ENCODE measurements at places on chromosomes 1 and 21.

GRCh38 chr1:13830170-13830569 is 130.2 kb downstream of the PRDM2 start:
- no peaks in the 10 kb centered on the region for H3K4me1 ChIP-seq
- H3K4me3 ChIP-seq: no peak overlapping the region
- no peak for DNase-seq
- no peak overlapping the region for H3K27ac ChIP-seq
- H3K36me3 ChIP-seq: no peaks in the 10 kb centered on the region

DNA sequence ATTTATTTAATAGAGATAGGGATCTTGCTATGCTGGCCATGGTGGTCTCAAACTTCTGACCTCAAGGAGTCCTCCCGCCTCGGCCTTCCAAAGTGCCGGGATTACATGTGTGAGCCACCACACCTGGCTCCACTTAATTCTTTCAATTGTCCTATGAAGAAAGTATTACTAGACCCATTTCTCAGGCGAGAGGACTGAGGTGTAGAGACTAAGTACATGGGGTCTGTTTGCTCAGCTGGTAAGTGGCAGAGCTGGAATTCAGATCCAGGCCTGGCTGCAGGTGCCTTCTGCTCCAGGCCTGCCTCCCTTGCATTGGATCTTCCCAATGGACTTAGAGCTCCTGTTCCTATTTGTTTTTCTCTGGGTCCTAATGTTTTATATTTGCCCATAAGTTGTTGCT is 55.5 kb downstream of the HTR6 start:
- H3K27me3 ChIP-seq: no peaks in the 10 kb centered on the region
- H3K36me3 ChIP-seq: peaks cover 2% of the 10 kb centered on the region
- H3K4me1 ChIP-seq: peaks cover 4% of the 10 kb centered on the region
- no peak overlapping the region for H3K27ac ChIP-seq
- H3K4me3 ChIP-seq: no peak overlapping the region

GRCh38 chr1:24727501-24728216 is 17.6 kb upstream of the CLIC4 start:
- H3K27ac ChIP-seq: no peak overlapping the region
- no peak overlapping the region for H3K4me3 ChIP-seq
- DNase-seq: peak; percentile 15
- peaks cover 2% of the 10 kb centered on the region for H3K27me3 ChIP-seq
- peaks cover 10% of the 10 kb centered on the region for H3K4me1 ChIP-seq

DNA sequence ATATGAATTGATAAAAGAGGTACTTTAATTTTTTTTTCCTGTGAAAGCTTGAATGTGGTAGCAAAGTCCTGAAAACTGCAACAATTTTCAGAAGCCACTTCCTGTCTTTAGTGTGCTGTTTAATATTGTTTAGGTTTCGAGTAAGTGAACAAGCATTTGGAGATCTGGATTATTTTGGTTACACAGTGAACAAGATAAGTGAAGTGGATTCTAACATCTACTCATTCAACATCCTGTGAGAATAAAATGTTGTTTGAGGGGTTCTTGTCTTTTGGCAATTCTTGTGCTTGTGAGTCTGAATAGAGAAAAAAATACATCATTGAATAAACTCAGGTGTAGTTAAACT is 35.2 kb upstream of the PLA2G4A start:
- no peak overlapping the region for H3K4me3 ChIP-seq
- no peaks in the 10 kb centered on the region for H3K36me3 ChIP-seq
- no peak overlapping the region for H3K27ac ChIP-seq
- DNase-seq: no peak

GRCh38 chr1:89994231-89994804 is 592 bp upstream of the ZNF326 start:
- H3K36me3 ChIP-seq: peaks cover 13% of the 10 kb centered on the region
- peaks cover 37% of the 10 kb centered on the region for H3K4me1 ChIP-seq
- no peak for DNase-seq
- peaks cover 2% of the 10 kb centered on the region for H3K27me3 ChIP-seq

DNA sequence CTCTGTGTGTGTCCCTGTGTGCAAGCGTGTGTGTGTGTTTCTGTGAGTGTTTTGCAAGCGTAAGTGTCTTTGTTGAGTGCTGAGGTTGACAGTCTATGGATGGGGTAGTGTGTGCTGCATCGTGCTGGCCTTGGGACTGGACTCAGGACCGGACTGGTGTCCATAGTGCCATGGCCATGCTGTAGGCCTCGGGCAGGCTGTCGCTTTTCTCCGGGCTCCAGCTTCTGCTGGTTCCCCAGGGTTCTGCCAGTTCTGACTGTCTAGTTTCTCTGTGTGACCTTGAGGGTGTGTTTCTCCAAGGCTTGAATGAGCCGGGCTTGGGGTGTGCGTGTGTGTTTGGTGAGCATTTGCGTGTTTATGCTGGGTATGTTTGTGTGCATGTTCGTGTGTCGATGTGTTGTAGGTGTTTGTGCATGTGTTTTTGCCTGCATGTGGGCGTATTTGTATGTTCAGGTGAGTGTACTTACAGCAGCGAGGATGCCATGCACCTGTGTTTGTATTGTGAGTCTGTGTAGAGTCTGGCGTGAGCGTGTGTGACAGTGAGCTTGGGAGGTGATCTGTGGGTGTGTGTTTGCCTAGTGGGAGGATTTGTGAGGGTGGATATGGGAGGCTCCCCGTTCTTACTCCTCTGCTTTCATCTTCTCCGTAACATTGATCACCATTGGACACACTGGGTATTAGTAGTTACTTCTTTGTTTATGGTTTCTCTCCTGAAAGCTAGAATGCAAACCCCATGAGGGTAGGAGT is 51.7 kb upstream of the POU3F1 start:
- peaks cover 14% of the 10 kb centered on the region for H3K27me3 ChIP-seq
- H3K27ac ChIP-seq: no peak overlapping the region
- H3K36me3 ChIP-seq: no peaks in the 10 kb centered on the region
- H3K4me1 ChIP-seq: no peaks in the 10 kb centered on the region
- no peak overlapping the region for H3K4me3 ChIP-seq
- DNase-seq: no peak

DNA sequence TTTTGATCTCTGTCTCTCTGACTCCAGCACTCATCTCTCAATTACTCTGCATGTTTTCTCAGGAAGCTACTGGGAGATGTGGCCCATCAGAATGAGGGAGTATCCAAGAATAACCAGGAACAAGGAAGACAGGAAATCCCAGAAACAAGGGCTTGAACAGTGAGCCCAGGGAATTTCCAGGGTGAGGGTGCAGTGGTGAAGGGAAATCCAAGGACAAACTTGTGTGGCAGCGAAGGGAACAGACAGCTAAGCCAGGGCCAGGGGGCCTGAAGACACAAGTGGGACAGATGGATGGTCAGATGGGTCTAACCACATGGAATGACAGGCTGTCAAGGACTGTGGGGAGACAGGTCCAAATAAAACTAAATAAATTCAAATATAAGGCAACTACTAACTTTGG is 121.8 kb upstream of the ERRFI1 start:
- no peak for DNase-seq
- H3K27ac ChIP-seq: no peak overlapping the region
- no peaks in the 10 kb centered on the region for H3K27me3 ChIP-seq
- H3K4me1 ChIP-seq: peaks cover 50% of the 10 kb centered on the region

DNA sequence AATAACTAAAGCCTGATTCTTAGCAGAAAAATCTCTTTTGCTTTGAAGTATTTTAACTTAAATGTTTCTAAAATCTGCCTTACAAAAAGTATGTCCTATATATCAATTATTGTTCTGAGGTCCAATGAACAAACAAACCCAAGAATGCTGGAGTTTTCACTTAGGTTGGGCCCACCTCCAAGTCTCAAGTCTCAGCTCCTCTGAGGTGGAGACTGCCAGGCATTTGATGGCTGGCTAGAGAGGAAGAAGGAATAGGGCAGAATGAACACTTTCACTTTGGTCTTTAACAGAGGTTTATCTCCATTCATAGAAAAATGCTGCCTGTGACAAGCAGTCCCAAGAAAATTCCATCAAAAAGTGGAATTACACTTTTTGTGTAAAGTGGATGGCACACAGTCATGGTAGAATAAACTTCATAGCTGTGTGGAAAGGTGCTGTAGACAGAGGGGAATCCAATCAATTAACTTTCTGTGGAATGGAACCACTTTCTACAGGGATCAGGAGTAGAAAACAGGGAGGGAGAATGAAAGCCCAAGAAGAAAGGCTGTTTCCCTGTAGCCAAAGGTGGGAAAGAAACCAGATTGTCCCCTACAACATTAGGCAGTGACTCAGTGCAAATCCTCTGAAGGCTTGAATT is 349.4 kb upstream of the RUNX1 start:
- no peak overlapping the region for H3K27ac ChIP-seq
- H3K27me3 ChIP-seq: no peaks in the 10 kb centered on the region
- H3K4me1 ChIP-seq: peaks cover 26% of the 10 kb centered on the region
- no peak for DNase-seq
- H3K4me3 ChIP-seq: peak overlapping the region; percentile 50

GRCh38 chr1:217982331-217983050 is 302.6 kb upstream of the RRP15 start:
- H3K4me1 ChIP-seq: no peaks in the 10 kb centered on the region
- no peaks in the 10 kb centered on the region for H3K36me3 ChIP-seq
- no peak overlapping the region for H3K4me3 ChIP-seq
- H3K27ac ChIP-seq: no peak overlapping the region
- no peak for DNase-seq
- H3K27me3 ChIP-seq: no peaks in the 10 kb centered on the region

DNA sequence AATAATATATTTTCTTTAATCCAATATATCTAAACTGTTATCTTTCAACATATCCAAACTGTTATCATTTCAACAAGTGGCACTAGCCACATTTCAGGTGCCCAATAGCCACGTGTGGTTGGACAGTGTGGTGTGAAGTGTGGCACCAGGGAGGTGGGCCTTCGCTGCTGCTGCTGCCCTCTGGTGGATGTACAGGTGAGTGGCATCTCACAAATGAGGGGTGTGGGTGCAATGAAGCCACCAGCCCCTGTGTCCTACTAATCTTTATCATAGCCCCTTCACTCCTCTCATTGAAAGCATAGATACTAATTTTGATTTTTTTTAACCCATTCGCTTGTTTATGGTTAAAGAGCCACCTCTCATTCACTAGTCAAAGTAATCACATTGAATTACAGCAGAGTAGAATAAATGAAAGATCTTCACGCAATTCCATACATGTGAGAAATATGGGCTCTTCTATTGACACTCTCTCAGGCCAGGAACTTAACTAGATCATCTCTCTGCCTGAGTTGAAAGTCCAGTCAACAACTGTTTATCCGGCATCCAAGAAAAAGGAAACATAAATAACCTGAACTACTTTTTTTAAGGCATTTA is 499.2 kb downstream of the OMA1 start:
- H3K27me3 ChIP-seq: no peaks in the 10 kb centered on the region
- H3K27ac ChIP-seq: no peak overlapping the region
- no peak overlapping the region for H3K4me3 ChIP-seq
- no peaks in the 10 kb centered on the region for H3K36me3 ChIP-seq
- H3K4me1 ChIP-seq: no peaks in the 10 kb centered on the region

DNA sequence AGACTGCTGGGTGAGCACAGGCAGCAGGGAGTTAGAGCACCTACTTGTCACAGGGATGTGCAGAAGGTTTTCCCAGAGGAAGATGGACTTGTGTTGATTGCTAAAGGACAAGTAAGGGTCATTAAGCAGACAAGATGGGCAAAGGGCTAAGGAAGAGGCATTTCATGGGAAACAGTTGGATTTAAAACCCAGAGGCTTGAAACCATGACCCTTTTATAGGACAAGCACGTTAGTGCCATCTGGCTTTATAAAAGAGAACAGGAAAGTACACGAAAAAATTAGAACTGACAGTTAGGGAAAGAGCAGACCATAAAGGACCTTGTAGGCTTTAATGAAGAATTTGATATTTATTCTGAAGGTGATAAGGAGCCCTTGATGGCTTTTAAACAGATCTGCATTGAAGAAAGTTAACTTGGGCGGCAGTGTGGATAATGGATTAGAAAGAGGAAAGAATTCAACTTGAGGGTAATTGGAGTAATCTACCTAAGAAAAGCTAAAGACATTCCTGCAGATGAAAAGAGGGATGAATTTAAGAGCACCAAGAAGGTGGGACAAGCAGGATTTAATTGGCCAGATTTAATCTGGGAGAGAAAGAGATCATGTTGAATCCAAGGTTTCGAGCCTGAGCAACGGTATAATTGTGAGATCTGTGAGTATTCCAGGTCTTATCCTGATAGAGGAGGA is 68.6 kb downstream of the ZC3H11B start:
- H3K36me3 ChIP-seq: no peaks in the 10 kb centered on the region
- no peaks in the 10 kb centered on the region for H3K27me3 ChIP-seq
- no peak for DNase-seq
- no peak overlapping the region for H3K4me3 ChIP-seq
- no peak overlapping the region for H3K27ac ChIP-seq
